CD4-positive, alpha-beta T cell treated with Interleukin-10 for 1 hour (primary cell): ENCODE measurements at places on chromosomes 1 and 21.

- no peak for DNase-seq
Observed at GRCh38 chr1:11198851-11199594, 9.9 kb downstream of the ANGPTL7 start.

- no peak for DNase-seq
Observed at GRCh38 chr1:189859385-189859977, 618.2 kb downstream of the BRINP3 start.

DNA sequence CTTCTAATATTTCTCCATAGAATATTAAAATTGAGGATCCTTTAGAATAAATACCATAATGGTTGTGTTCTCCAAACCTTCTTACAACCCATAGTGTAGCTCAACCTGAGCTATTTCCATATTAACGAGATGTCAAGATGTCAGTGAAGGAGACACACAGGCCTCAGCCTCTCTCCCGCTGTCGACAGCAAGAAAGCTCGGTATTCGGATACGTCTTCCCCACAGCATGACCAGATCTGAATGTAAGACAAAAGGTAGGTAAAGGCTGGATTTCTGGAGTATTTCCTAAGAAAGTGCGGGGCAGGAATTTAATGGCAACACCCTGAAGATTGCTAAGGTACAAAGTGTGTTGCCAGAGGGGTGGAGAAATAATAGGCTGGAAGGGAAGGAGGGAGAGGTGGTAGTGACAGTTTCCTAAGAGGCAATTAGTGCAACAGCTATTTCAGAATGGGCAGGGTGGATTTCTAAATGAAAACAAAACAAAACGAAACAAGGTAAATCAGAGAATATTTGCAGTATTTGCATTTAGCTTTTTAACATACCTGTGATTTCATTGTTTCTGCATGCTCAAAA, 1.7 kb downstream of the ADSS2 start:
- no peak for DNase-seq

DNA sequence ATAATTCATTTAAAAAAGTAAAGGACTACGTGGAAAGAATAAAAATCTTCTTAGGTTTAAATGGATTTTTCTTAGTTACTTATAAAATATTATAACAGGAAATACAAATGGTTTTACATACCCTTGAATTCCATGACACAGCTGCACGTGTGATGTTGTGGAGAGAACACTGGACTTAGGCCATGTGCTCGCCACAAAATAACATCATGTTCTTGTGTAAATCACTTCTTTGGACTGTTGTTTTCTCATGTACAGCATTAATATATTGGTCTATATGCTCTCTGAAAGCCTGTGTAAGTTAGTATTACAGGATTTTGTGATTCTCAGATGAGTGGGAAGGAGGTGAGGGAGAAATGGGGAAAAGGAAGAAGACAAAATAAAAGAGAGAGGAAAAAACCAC, 228.2 kb downstream of the DNM3 start:
- DNase-seq: no peak

DNA sequence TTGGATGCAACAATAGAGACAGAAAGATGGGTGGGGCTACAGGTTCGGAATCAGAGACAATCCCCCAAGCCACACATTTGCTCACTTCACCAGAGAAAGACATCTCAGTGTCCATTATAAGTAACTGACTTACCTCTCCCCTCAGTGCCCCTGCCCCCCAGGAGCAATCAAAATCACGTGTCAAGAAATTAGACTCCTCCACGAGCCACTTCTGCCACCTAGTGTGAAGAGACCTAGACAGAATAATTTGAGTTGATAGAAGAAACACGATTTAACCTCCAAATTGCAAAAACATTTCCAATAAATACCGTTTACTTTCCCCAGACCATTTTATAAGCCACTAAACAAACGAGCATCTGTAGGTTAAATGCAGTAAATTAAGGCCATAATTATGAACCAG, 123.2 kb downstream of the SLC30A10 start:
- DNase-seq: no peak

DNA sequence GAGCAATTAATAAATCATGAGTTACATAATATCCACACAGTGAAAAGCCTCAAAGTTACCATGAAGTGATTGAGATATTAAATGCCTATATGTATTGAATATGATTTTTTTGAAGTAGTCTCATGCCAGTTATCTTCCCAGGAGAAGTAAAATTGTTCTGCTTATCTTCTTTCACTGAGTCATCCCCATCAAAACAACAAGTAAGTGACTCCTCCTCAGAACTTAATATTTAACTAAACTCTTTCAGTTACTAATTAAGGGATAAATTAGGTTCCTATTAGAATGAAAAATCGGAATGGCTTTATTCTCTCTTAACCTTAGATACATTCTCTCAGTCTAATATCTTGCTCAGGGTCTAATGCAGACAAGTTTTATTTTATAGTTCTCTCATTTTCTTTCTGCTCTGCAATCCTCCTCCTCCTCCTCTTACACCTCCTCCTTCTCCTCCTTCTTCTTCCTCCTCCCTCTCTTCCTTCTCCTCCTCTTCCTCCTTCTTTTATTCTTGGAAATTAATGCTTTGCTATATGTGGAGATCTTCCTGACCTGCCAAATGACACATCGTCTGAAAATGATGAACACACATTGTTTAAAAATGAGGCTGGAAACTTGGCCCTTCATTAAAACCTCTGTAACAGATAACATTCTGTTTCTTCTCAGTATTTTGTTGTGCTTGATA, 110.9 kb downstream of the RUNX1 start:
- no peak for DNase-seq

DNA sequence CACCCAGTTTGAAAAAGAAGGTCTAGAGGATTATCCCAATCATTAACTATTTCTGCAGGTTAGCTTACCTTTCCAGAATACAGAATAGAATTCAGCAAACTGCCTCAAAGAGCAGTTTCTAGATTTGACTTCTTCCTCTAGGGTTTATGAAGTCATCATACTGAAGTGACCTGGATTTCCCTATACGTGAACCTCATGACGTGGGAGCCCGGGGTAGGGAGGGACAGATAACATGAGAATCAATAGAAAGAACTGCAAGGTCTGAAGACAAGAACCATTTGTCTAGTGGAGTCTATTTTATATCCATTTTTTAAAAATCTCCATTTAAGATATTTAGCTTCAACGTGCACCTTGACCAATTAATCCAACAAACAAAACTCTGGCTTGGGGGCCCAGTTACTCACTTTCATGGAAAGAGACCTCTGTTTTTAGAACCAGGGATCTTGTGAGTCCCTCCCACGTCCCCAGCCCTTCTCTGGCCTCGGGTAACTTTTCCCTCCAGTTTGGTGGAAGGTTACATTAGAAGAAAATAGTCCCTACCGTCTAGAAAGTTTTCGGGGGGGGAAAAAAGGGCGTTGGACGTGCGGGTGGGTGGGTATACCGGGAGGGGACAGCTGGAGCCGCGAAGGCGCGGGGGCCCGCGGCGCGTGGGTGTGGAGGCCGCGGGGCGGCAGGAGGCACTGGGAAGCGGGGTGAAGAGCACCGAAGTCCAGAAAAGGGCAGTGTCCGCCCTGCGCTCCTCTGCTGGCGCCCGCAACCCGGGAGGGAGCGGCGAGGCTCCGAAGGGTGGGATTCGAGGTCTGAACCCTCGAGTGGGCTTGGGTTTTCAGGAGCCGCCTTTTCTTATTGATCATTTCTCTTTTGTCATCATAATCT, 13.8 kb upstream of the POGZ start:
- DNase-seq: peak; percentile 48

DNA sequence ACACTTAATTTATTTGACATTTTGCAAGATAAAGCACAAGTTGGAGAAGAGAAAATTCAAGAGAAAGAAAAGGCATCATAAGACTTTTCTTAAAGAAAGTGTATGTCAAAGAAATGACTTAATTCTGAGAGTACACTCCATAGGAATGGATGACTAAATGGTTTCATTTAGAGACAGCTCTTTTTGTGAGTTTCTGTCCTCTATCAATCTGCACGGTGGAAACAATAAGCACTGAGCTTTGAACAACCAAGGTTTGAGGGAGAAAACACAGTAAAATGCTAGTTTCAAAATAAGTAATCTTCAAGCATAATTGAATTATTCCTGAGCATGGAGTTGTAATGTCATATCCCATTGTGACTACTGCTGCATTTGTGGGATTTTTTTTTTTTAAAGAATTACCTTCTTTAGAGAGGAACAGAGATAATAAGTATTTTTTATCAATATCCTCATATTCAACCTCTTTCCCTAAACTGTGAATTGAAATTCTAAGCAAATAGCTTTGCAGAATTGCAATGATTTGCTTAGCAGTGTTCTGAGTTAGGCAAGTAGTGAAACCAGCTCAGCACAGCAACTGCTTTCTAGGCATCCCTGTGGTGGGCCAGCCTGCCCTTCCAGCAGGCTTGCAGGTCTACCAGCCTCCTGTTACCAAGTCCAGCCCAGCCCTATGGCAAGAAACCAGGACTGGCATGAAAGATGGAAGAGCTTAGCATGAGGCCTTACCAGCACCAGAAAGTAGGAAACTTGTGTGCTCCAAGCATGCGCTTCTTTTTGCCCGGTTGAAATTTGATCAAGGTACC, 38.2 kb downstream of the KCNJ6 start:
- no peak for DNase-seq

DNA sequence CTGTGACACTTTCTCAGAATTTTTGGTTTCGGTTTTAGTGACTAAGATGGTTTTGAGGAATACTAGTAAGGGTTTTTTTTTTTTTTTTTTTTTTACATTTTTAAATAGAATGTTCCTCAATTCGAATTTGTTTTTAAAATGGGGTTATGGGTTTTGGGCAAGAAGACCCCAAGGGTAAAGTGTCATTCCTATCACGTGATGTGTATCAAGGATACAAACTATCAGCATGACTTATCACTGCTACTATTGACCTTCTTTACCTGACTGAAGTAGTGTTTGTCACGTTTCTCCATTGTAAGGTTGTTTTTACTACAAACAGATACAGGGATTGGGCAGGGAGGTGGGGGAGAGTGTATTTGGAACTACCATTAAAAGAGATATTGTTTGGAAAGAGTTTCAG, 781.1 kb upstream of the ADGRL4 start:
- no peak for DNase-seq

DNA sequence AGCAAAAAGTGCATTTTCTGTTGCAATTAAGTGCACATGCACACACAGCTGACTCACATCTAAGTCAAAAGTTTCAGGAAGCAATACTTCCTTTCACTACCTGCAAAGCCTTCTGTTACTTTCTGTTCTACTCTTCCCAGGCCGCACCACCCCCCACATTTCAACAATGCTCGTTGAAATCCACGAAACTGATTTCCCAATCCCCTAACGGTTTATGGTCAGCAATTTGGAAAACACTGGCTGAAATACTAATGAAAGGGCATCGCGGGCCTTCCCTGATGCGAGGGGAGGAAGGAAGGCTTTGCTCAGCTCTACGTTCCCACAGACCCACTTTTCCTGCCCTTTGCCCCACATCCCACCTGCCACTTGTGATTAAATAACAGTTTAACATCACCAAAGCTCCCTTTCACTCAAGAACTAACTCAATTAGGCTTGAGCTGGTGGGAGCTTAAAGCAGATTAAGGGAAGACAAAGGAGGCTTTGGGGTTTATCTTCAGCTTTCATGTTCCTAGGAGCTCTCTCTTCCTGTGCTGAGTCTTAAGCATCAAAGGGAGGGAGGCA, 243.2 kb upstream of the RAB4A start:
- peak; percentile 27 for DNase-seq

DNA sequence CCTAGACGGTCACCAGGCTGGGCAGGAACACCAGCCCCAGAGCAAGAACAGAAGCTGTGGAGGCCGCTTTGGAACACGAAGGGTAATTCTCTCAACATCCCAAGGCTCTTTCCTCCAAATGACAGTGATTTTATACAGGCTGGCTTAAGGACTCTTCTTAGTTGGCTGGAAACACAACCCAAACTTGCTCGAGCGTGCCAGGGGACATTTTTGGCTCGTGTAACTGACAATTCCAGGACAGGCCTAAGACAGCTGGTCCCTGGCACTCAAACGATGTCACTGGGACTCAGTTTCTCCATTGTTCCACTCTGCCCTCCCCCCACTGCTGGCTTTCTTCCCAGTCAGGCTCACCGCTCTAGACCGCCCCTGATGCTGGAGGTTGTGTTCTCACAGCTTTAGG, 164.7 kb downstream of the NPHP4 start:
- DNase-seq: no peak

DNA sequence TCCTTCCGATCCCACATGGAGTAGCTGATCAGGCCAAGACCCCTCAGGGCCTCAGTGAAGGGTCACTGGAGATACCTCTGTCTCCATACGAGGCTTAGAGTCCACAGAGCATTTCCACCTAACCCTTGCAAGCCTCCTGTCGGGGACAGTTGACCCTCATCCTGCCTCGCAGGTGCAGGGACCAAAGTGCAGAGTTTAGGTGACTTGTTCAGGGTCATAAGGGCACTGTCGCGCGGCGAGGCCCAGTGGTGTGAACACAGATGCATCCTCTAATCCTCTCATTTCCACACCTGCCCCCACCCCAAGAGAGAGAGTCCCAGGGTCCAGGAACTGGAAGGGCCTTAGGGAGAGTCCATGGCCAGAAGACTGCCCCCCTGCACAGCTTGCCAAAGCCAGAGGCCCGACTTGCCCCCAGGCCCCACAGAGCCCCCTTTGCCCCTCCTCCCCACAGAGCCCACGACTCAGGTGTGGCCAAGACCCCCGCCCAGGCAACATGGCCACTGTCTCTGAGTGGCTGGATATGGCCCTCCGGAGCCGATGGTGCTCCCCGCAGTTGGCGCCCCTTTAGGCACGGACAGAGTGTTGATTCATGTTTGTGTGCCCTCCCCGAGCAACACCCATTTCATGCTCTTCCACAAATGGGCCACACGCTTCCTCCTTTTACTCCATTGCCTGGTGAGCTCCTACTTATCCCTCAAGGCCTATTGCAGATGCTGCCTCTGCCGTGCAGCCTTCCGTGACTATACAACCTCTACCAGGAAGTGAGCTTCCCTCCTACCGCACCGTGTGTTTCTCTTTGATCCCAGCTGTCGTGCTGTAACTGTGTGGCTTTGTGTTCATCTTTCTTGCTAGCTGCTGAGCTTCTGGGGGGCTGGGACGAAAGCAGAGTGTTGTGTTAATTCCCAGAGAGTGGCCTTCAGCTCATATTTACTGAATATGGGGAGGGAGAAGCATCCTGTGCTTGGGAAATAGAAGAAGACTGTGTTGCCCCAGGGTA, 1.7 kb downstream of the TRPM2 start:
- DNase-seq: no peak

DNA sequence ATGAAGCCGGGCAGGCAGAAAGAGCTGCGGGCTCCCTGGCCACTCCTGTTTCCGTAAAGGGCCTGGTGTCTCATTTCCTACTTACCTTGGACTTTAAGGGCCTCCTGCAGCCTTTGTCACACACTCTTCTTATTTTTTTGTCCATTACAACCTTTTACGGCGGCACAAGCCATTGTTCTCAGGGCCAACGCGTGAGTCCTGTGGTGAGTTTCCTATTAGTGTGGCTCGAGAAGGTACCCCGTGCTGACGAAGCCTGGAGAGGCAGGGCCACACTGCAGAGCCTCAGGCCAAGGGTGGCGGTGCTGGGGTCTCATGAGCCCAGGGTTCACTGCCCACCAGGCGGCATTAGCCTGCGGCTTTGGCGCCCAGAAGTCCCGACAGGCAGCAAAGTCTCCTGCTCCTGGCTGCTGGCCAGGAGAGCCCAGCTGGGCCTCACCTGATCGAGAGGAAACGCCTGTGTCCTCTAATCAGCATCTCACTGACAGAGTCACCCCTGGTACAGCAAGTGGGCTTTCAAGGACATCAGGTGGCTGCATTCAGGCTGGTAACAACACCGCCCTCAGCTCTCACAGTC, 62.0 kb downstream of the SIK1 start:
- DNase-seq: no peak
